Activated CD4-positive, alpha-beta T cell treated with anti-CD3 and anti-CD28 coated beads, Interleukin-2, amount 50 U/mL, for 16 hours (primary cell): ENCODE measurements at places on chromosomes 7 and 10.

DNA sequence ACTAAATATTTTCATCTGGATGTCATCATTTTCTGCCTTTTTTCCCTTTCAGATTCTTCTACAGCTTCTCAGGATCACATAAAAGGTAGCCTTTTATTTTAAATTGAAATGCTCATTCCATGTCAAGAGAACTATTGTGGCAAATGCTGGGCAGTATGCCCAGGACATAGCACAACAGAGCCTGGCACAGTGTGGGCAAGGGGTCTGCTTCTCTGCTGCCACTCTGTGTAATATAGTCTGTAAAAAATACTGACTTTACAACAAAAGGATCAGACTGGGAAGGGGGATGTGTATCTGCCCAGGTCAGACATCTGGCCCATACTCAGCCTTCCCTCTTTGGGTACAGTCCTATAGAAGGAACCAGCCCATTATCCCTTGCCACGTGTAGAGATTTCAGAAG is 62.7 kb downstream of the CUZD1 start:
- DNase-seq: no peak

- DNase-seq: no peak
Observed at GRCh38 chr7:16638282-16639280, 7.0 kb downstream of the ANKMY2 start.

DNA sequence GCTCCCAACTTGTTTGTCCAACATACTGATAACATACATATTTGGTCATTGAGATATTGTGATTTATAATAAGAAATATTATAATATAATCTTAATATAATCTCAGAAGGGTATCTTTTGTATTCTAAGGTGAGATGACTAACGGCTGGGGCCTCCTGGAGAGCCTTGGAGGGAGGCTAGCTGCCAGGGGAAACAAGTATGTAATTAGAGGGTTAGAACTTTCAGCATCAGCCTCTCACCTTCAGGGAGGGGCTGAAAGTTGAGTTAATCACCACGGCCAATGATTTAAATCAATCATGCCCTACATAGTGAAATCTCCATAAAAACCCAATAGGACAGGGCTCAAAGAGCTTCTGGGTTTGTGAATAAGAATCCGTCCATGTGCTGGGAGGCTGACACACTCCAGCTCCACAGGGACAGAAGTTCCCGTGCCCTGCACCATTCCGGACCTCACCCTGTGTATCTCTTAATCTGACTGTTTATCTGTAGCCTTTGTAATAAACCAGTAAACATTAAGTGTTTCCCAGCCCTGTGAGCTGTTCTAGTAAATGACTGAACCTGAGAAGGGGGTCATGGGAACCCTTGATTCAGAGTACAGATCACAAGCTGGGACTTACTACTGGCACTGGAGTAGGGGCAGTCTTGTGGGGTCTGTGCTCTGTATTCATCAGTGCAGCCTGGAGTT is 86.3 kb upstream of the STEAP1B start:
- DNase-seq: no peak

- DNase-seq: no peak
Observed at GRCh38 chr7:15764851-15765382, 78.4 kb upstream of the MEOX2 start.

- no peak for DNase-seq
Observed at GRCh38 chr10:28060031-28060607, 61.2 kb upstream of the ODAD2 start.

DNA sequence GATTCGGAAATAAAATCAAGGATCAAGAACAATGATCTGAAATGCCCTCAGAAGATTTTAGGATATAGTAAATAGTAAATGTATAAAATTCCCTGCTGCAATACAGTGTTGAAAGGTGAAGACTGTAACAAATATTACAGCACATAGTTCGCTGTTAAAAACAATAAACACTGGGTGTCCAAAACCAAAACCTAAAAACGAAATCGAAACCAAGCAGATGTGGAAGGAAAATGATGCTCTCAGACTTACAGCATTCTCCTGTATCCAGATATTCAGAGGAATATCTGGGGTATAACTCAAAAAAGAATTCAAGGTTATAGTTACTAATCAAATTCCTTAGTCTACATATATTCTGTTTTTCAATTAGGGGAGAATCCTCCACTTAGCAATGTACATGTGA is 708.1 kb upstream of the PCDH15 start:
- DNase-seq: no peak

GRCh38 chr7:142770661-142771352 is at the start of gene PRSS2:
Gene PRSS2, plus strand, starts transcription at chr7:142770970. Its CDS starts 13 bp downstream, at chr7:142770983.
- DNase-seq: no peak
